ENCODE measurements at places on chromosomes 2 and 18. TPM values are rescaled to one million over a fixed set of nuclear protein-coding genes. Genes with fewer than 3 reads are reported as not detected.

Gene STPG4
- total RNA-seq: 0.72 TPM

DNA sequence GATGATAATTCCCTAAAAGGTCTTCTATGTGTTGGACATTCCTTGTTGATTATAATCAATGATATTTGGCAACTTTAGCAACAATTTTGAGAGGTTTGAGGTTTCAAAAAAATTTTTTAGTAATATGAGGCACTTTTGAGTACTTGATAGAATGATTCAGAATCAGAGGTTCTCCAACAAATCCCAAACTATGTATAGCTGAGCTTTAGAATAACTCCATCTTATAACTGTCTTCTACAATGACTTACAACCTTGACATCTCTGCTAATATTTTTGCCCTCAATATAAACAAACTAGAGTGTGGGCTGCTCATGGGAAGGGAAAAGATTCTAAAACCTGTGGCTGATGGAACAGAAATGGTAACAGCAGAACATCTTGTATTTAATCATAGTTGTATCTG is 21.5 kb upstream of the SERPINB7 start:
- no peaks in the 10 kb centered on the region for H3K27me3 ChIP-seq
- H3K27ac ChIP-seq: no peak overlapping the region
- H3K4me3 ChIP-seq: no peak overlapping the region
- H3K4me1 ChIP-seq: no peaks in the 10 kb centered on the region
- H3K36me3 ChIP-seq: no peaks in the 10 kb centered on the region
- DNase-seq: no peak

- no peak for DNase-seq
- no peak overlapping the region for H3K4me3 ChIP-seq
- H3K36me3 ChIP-seq: no peaks in the 10 kb centered on the region
- peak overlapping the region; percentile 85 for H3K27ac ChIP-seq
These were observed 124.7 kb upstream of the PPP1CB start for GRCh38 chr2:28626891-28627421.

DNA sequence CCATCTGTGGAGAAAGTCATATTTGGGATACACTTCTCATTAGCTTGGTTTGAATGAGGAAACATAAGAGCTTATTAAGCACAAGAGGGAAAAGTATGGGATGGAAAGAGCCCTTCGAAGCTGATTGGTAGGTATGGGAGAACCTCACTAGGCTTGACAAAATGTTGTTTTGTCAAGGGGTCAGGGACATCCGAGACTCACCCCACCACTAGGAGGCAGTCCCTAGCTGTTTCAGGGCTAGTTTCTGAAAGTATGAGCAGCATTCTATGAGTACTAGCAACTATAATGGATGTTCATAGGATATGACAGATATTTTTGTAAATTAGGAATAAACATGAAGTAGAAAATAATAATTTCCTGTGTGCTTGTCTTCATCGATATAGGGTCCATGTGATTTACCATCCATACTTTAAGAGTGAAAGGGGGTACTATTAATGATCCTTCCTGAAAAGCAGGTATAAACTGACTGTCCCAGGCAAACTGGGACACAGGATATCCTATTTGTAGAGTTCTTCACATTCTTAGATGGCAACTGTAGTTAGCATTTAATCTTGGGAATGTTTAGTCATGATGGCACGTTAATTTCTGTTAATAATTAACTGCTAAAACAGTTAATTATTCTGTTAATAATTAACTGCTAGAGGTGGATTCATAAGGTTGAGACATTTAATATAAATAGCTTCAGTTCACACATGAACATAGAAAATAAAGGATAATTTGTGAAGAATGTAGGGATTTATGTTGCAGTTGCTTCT is 28.4 kb downstream of the OTX1 start:
- DNase-seq: no peak
- H3K36me3 ChIP-seq: no peaks in the 10 kb centered on the region
- no peak overlapping the region for H3K4me3 ChIP-seq
- H3K27ac ChIP-seq: no peak overlapping the region
- no peaks in the 10 kb centered on the region for H3K4me1 ChIP-seq
- H3K27me3 ChIP-seq: peaks cover 3% of the 10 kb centered on the region

GRCh38 chr2:47035615-47036488 is 119.3 kb downstream of the STPG4 start:
- H3K27ac ChIP-seq: peak overlapping the region; percentile 94
- DNase-seq: no peak
- H3K27me3 ChIP-seq: no peaks in the 10 kb centered on the region
- peaks cover 44% of the 10 kb centered on the region for H3K4me1 ChIP-seq
- no peak overlapping the region for H3K4me3 ChIP-seq

- no peaks in the 10 kb centered on the region for H3K36me3 ChIP-seq
- H3K27ac ChIP-seq: no peak overlapping the region
- H3K4me3 ChIP-seq: no peak overlapping the region
- H3K27me3 ChIP-seq: no peaks in the 10 kb centered on the region
- no peaks in the 10 kb centered on the region for H3K4me1 ChIP-seq
These were observed 36.3 kb upstream of the TANC1 start for GRCh38 chr2:158932131-158932645.

- H3K4me1 ChIP-seq: no peaks in the 10 kb centered on the region
- H3K27ac ChIP-seq: no peak overlapping the region
- no peak overlapping the region for H3K4me3 ChIP-seq
- no peaks in the 10 kb centered on the region for H3K27me3 ChIP-seq
- no peaks in the 10 kb centered on the region for H3K36me3 ChIP-seq
- DNase-seq: no peak
These were observed 11.1 kb downstream of the PDE1A start for GRCh38 chr2:182415771-182416170.

GRCh38 chr2:121038891-121039616 is 245.9 kb downstream of the TFCP2L1 start:
- no peak overlapping the region for H3K27ac ChIP-seq
- H3K4me3 ChIP-seq: no peak overlapping the region
- H3K27me3 ChIP-seq: peaks cover 35% of the 10 kb centered on the region
- peaks cover 11% of the 10 kb centered on the region for H3K4me1 ChIP-seq
- H3K36me3 ChIP-seq: no peaks in the 10 kb centered on the region

- no peaks in the 10 kb centered on the region for H3K4me1 ChIP-seq
- H3K36me3 ChIP-seq: peaks cover 2% of the 10 kb centered on the region
- no peak overlapping the region for H3K4me3 ChIP-seq
- H3K27ac ChIP-seq: no peak overlapping the region
- no peaks in the 10 kb centered on the region for H3K27me3 ChIP-seq
These were observed 56.5 kb downstream of the EPC2 start for GRCh38 chr2:148701039-148701438.

Gene METTL5
- total RNA-seq: 45.9 TPM

DNA sequence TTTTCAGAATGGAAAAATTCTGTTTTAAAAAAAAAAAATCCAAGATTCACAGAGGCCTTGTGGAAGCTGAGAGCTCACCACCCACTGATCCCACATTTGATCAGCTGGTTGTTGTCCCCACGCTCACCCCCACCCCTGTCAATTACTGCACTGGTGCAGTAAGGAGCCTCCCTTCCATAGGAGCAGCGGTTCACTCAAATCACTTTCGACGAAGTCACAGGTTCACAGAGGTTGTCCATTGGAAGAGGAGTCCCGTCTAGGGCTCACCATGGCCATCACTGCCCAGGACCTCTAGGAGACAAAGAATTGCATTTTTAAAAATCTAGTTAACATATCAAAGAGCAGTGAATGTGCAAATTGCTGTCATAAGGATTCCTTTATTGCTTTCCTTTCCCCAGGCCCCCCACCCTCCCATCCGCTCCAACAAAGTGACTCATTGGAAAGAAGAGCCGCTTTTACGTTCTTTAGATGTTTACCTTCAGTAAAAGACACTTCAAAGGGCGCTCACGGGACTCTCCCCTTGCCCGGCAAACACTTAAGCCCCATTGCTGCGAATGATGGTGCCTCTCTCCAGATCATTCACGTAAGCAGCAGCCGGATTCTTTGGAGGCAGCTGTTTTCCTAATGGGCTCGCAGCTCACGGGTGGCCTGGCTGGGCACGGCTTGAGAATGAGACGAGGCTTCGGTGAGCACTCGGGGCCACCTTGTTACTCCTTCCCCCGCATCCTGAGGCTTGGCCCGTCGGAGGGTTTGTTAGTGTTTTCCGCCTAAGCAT is 165.5 kb upstream of the SALL3 start:
- no peaks in the 10 kb centered on the region for H3K36me3 ChIP-seq
- H3K27ac ChIP-seq: peak overlapping the region; percentile 46
- H3K4me1 ChIP-seq: peaks cover 13% of the 10 kb centered on the region
- peak; percentile 69 for DNase-seq
- no peaks in the 10 kb centered on the region for H3K27me3 ChIP-seq
- H3K4me3 ChIP-seq: no peak overlapping the region

DNA sequence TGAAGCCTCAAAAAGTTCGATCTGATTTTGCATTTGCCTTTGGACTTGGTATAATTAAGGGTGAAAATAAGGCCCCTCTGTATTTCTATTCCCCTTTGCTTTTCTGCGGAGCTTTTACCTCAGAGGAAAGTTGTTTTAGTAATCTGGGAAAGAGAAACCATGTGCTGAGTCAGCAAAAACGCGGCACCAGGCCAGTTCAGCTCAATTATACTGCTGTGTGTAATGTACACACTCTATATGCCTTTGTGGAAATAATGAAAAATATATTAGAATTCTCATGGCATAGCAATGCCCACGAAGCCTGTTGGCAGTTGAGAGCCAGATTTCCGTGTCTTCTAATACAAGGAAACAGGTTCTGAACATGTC is 161.9 kb upstream of the SIX2 start:
- peaks cover 88% of the 10 kb centered on the region for H3K27me3 ChIP-seq
- DNase-seq: no peak
- H3K4me3 ChIP-seq: no peak overlapping the region
- H3K36me3 ChIP-seq: no peaks in the 10 kb centered on the region
- no peak overlapping the region for H3K27ac ChIP-seq

DNA sequence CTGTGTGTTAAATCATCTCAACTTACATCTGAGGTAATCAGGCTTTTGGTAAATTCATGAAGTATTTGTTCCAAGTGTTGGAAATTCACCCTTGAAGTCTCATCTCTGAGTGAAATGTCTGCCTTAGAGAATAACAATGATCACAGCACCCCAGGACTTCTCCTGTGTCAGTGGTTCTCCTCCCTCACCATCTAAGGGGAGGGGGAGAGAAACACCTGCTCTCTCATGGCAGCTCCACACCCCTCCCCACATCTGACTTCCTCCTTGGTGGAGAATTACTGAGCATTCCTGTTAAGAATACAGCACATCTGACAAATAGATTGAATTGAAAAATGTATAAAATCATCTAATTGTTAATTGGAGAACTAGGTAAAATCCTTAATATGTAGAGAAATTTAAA is 532.1 kb downstream of the RNF144A start:
- no peaks in the 10 kb centered on the region for H3K4me1 ChIP-seq
- H3K27me3 ChIP-seq: no peaks in the 10 kb centered on the region
- no peaks in the 10 kb centered on the region for H3K36me3 ChIP-seq
- H3K4me3 ChIP-seq: no peak overlapping the region
- H3K27ac ChIP-seq: no peak overlapping the region
- DNase-seq: no peak

DNA sequence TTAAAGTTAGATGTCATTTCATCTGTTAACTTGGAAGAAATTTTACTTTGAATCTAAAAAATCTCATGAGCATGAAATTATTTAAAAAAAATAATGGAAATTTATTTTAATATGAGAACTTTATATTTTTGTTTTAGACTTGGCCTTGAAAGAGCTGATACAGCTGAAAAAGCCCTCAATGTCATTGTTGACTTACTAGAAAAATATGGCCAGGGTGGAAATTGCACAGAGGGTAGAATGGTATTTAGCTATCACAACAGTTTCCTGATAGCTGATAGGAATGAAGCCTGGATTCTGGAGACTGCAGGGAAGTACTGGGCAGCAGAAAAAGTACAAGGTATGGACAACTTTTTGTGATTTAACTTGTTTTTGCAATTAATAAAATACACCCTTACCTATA is 5.3 kb downstream of the SCRN3 start:
- no peak overlapping the region for H3K27ac ChIP-seq
- no peaks in the 10 kb centered on the region for H3K36me3 ChIP-seq
- H3K4me3 ChIP-seq: no peak overlapping the region
- H3K4me1 ChIP-seq: no peaks in the 10 kb centered on the region

DNA sequence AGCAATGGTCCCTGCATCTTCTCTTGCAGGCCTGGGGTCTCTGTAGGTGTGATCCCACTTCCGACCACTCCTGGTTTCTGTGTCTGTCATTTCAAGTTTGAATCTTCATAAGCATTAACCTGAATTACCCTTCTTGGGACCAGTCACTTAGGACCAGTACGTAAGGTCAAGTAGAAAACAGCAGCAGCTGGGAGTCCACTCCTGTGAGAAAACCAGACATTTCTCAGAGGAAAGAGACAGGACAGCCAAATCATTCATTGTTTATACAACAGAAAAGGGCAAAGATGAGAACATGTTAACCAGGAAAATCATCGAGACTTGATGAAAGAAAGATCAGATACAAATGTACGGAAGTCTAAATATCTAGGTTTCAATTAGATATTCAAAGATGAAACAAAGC is 163.0 kb downstream of the MREG start:
- no peak for DNase-seq
- H3K4me1 ChIP-seq: peaks cover 13% of the 10 kb centered on the region
- no peaks in the 10 kb centered on the region for H3K36me3 ChIP-seq
- H3K27ac ChIP-seq: peak overlapping the region; percentile 15

Gene LOXHD1
- total RNA-seq: not detected

Gene PRSS56
- not detected for total RNA-seq

- H3K27ac ChIP-seq: no peak overlapping the region
- no peaks in the 10 kb centered on the region for H3K4me1 ChIP-seq
- DNase-seq: no peak
- no peaks in the 10 kb centered on the region for H3K27me3 ChIP-seq
These were observed 81.5 kb upstream of the TEX51 start for GRCh38 chr2:126817172-126817571.

- no peaks in the 10 kb centered on the region for H3K27me3 ChIP-seq
- no peak overlapping the region for H3K4me3 ChIP-seq
- peaks cover 10% of the 10 kb centered on the region for H3K4me1 ChIP-seq
- no peaks in the 10 kb centered on the region for H3K36me3 ChIP-seq
- H3K27ac ChIP-seq: no peak overlapping the region
These were observed 112.1 kb upstream of the SERPINE2 start for GRCh38 chr2:224151161-224151560.

DNA sequence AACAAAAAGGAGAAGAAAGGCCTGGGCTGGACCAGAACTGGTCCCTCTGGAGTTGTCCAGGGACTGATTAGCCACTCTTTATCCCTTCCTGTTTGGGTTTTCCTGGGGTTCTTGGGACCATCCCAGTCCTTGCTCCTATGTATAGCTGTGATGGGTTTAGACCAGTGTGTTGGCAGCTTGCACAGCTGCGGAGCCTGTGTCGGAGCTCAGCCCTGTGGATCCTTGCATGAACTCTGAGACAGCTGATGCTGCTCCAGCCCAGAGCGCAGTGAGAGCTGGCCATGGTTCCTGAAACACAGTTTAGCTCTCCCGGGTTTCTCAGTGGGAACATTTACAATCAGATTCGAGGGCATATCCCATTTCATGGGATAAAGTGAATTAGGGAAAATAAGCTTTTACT is 16.9 kb downstream of the IMPA2 start:
- no peaks in the 10 kb centered on the region for H3K27me3 ChIP-seq
- H3K36me3 ChIP-seq: no peaks in the 10 kb centered on the region

- no peaks in the 10 kb centered on the region for H3K36me3 ChIP-seq
- no peak overlapping the region for H3K4me3 ChIP-seq
- peak overlapping the region; percentile 74 for H3K27ac ChIP-seq
- H3K27me3 ChIP-seq: no peaks in the 10 kb centered on the region
- H3K4me1 ChIP-seq: peaks cover 5% of the 10 kb centered on the region
These were observed 39.2 kb downstream of the MREG start for GRCh38 chr2:215973954-215974699.

Data from hepatocyte (in vitro differentiated cells).